Hematopoietic multipotent progenitor cell (in vitro differentiated cells): ENCODE measurements at places on chromosomes 5 and 9. TPM values are rescaled to one million over a fixed set of nuclear protein-coding genes. Genes with fewer than 3 reads are reported as not detected.

Gene TYRP1
- total RNA-seq, result not detected

Gene SLC35D2
- 19.9 TPM for total RNA-seq

Gene RNF183
- under 0.01 TPM for total RNA-seq

Gene C9orf152
- total RNA-seq, result 0.27 TPM

Gene DIRAS2
- under 0.01 TPM for total RNA-seq

Gene LURAP1L
- 0.27 TPM for total RNA-seq

Gene MEGF10
- total RNA-seq, result 0.27 TPM

Gene NEURL1B
- 18.3 TPM for total RNA-seq

Gene LRRC26
- 2.2 TPM for total RNA-seq

Gene ZDHHC11
- 5.9 TPM for total RNA-seq

Gene ZFP37
- total RNA-seq, result 0.27 TPM

Gene SLC34A1
- under 0.01 TPM for total RNA-seq

Gene LCN12
- total RNA-seq, result 0.54 TPM

Gene SPOCK1
- under 0.01 TPM for total RNA-seq

Gene LHX3
- total RNA-seq, result 0.27 TPM

Gene NR6A1
- total RNA-seq, result 9.4 TPM

Gene SHOC1
- not detected for total RNA-seq

Gene QRFP
- total RNA-seq, result under 0.01 TPM

Gene LCN1
- total RNA-seq, result not detected

Gene DOK3
- total RNA-seq, result 57.1 TPM

Gene ST8SIA4
- 8.9 TPM for total RNA-seq

Gene PCDHA1
- not detected for total RNA-seq

Gene SLC9A3
- 3.5 TPM for total RNA-seq

Gene GFPT2
- under 0.01 TPM for total RNA-seq

Gene ANKDD1B
- under 0.01 TPM for total RNA-seq

Gene SLC23A1
- 7.0 TPM for total RNA-seq

Gene KDM3B
- 50.9 TPM for total RNA-seq

Gene CDC25C
- 0.81 TPM for total RNA-seq

Gene MLLT3
- total RNA-seq, result 84.6 TPM

Gene CDH18
- total RNA-seq, result not detected

Gene FRMD3
- total RNA-seq, result 0.27 TPM

Gene PTPA
- total RNA-seq, result 55.2 TPM

Gene IFNE
- not detected for total RNA-seq

Gene STPG3
- total RNA-seq, result 0.54 TPM

Gene CCDC192
- total RNA-seq, result not detected

Gene MYMK
- not detected for total RNA-seq
